Daoy (cell line): ENCODE measurements at places on chromosomes 3 and 15. TPM values are rescaled to one million over a fixed set of nuclear protein-coding genes. Genes with fewer than 3 reads are reported as not detected.

The SLC22A14 gene
- 0.39 TPM in 1 of 2 replicates, not detected in the other for total RNA-seq

The FGF7 gene
- total RNA-seq = not detected in 2 replicates

The FOXB1 gene
- 0.06 TPM in 1 of 2 replicates, not detected in the other for total RNA-seq

The CD200R1 gene
- total RNA-seq = 0.09 TPM in 1 of 2 replicates, not detected in the other

The TPRG1 gene
- total RNA-seq = 0.54 and 0.69 TPM in 2 replicates
